ENCODE measurements at places on chromosomes 6 and 20.
A peak's percentile ranks its signal among the peaks of the same experiment; 100 is the strongest.

GRCh38 chr6:18277237-18278006 is 13.1 kb upstream of the DEK start:
- DNase-seq = no peak

GRCh38 chr20:63833776-63834490 is 2.9 kb upstream of the ZBTB46 start:
- DNase-seq = no peak

- DNase-seq = no peak
These were observed 96.4 kb downstream of the AIG1 start for GRCh38 chr6:143157131-143157530.

- DNase-seq = no peak
These were observed 103.4 kb downstream of the MAP3K4 start for GRCh38 chr6:161094955-161095354.

- no peak for DNase-seq
These were observed 23.0 kb downstream of the C6orf89 start for GRCh38 chr6:36908747-36909146.

DNA sequence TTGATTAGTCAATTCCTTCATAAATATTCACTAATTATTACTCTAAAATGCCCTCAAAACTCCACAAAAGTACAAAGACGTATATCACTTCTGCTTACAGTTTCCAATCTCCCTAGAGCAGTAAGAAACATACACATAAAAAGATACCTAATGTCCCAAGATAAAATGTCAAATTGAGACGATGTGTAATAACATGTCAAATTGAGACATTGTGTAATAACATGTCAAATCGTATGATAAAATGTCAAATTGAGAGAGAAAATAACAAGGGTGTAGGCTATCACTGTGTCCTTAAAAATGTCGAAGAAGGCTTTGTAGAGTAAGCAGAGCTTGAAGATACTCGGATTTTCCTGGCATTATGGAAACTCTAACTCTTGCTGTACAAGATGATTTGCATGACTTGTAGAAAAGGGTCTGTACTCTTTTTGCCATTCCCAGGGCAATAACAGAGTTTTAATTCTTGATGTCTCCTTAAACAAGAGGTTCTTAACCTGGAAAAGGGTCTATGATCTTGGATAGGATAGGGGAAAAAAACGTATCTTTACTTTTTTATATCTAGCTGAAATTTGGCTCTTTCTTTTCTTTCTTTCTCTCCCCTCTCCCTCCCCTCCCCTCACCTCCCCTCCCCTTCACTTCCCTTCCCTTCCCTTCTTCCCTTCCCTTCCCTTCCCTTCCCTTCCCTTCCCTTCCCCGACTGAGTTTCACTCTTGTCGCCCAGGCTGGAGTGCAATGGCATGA is 67.7 kb upstream of the ADGRG6 start:
- DNase-seq = no peak

DNA sequence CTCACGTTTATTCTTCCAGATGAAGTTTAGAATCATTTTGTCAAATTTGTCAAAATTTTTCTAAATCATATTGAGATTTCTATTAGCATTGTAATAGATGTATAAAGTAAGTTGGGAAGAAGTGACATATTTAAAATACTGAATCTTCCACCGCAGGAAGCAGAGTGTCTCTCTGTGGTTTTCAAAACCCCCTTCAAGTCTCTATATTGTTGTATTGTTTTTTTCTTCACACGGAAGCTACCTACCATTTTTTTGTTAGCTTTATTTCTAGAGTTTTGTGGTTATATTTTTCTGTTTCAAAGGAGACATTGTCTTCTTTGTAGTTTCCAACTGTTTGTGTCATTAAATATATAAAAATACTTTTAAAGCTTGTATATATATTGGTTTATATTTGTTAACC is 188.6 kb downstream of the ZDHHC14 start:
- no peak for DNase-seq

DNA sequence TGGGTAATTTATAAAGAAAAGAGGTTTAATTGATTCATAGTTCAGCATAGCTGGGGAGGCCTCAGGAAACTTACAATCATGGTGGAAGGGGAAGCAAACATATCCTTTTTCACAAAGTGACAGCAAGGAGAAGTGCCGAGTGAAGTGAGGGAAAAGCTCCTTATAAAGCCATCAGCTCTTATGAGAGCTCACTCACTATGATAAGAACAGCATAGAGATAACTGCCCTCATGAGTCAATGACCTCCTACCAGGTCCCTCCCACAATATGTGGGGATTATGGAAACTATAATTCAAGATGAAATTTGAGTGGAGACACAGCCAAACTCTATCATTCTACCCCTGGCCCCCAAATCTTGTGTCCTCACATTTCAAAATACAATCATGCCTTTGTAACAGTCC is 115.8 kb upstream of the LAMA2 start:
- DNase-seq = no peak

DNA sequence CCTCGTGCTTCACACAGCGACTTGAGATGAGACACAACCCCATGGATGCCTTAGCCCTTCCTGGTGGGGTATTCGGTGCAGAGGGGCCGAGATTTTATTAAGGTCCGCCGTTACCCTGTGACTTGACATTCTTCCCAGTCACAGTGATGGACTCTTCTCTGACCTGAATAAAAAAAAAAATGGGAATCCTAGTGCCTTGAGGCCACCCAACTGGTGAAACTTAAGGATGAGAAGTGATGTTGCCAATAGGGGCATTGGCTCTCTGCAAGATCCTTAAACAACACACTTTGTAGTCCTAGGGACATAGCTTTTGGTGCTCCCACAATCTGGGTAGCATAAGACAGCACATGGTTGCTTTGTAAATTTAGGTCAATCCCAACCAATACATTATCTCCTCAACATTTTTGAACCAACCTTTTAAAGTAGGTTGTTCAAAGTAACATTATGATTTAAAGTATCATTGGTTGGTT is 814 bp upstream of the ADNP start:
- no peak for DNase-seq

GRCh38 chr6:87241304-87241703 is 81.1 kb upstream of the SMIM8 start:
- no peak for DNase-seq

GRCh38 chr20:33773412-33774089 is 37.6 kb upstream of the CHMP4B start:
- no peak for DNase-seq

DNA sequence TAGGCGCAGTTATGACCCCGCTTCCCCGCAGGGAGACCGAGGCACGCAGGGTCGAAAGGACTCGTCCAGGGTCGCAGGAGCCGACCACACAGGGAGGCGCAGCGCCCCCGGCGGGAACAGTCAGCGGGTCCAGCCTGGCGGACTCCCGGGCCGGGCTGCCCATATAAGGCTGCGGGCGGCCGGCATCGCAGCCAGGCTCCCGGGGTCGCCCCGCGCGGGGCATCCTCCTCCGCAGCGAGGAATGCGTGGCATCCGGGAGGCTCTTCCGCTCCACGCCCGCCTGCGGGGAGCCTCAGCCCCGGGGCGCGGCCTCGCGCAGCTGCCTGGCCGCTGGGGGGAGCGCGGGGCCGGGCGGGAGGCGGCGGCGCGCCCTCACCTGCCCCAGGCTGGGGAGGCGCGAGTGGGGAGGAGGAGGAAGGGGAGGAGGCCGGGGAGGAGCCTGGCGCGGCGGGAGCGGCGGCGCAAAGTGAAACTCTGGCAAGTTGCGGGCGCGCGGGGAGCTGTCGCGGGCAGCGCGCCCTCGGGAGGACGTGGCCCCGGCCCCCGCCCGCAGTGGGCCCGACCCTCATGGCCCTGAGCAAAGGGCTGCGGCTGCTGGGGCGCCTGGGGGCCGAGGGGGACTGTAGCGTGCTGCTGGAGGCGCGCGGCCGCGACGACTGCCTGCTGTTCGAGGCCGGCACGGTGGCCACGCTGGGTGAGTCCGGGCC is at the start of gene SYNJ2:
Gene SYNJ2 (plus strand): TSS at position 469 of the 707 bp plus-strand sequence. CDS start 99 bp downstream, at position 568.
- peak; percentile 84 for DNase-seq

DNA sequence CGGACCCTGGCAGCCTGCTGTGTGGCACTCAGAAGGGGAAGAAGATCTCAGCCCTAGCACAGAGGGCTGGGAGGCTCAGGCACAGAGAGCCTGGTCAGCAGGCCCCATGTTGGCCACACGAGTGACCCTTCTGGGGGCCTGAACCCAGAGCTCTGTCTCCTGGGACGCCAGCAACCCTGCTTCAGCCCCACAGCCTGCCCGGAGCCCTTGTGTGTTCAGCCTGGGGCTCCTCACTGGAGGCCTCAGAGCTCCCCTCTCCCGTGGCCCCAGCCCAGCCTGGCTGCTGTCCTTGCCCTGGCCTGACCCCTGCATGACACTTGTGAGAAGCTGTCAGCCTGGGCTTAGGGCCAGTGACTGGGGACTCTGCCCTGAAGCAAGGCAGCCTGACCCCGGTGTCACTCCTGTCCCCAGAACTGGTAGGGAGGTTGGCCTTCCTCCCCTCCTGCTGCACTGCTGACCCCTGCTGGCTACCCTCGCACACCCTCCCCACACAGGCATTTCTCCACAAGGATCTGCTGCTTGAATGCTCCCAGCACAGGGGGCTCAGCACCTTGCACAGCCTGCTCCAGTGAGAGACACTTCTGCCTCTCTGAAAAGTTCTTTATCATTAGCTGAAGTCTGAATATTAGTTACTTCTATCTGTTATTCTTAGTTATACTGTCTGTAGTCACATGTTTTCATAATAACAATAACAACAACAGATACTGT is 15.4 kb upstream of the IP6K3 start:
- DNase-seq = peak; percentile 13

DNA sequence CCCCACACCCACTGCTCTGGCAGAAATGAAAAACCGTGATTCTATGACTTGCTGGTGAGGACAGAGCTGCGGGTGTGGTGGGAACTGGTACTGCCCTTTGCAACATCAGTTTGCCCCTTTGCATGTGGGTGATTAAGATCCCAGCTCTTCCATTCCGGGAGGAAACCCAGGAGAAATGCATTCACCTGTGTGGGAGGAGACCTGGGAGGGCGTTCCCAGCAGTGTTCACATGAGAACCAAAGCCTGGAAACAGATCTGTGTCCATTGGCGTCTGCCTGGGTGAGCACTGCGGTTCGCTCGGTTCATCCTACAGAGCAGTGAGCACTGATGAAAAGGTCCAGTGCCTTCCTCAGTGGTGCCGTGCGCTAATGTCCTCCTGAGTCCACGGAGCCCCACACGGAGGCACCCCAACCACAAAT is 89.7 kb downstream of the SMOC2 start:
- DNase-seq = no peak

DNA sequence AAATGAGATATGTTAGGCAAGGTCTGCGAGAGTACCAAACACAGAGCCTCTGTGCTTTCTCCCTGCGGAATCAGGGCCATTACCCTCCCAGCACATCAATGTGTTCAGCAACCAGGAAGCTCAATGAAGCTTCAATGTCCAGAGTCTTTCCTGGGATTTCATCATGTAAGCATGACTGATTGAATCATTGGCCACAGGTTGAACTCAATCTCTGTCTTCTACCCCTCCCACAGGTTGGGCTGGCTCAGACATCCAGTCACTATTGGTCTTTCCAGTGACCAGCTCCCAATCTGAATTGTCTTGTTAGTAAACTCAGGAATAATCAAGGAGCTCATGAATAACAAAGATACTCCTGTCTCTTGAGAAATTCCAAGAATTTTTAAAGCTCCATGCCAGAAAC is 2.7 kb upstream of the DTD1 start:
- no peak for DNase-seq

GRCh38 chr6:119442776-119443184 is 93.2 kb upstream of the MAN1A1 start:
- DNase-seq = no peak

- DNase-seq = no peak
These were observed 34.6 kb upstream of the RNF8 start for GRCh38 chr6:37319156-37319555.

GRCh38 chr20:16803965-16804792 is 56.0 kb downstream of the OTOR start:
- no peak for DNase-seq

DNA sequence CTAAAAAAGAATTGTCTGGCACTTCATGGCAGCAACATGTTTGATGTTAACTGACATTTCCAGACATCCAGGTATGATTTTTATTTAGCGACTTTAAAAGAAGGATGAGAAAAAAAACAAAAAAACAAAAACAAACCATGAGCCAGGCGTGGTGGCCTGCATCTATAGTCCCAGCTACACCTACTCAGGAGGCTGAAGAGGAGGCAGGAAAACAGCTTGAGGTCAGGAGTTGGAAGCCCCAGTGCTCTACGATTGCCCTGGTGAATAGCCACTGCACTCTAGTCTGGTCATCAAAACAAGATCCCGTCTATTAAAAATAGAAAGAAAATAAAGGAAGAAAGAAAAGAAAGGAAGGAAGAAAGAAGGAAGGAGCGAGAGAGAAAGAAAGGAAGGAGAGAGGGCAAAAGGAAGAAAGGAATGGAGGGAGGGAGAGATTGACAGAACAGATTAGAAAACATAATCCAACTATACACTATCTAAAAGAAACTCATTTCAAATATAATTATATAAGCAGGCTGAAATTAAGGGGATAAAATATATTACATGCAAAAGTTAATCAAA is 141.6 kb downstream of the TRIM27 start:
- DNase-seq = no peak

DNA sequence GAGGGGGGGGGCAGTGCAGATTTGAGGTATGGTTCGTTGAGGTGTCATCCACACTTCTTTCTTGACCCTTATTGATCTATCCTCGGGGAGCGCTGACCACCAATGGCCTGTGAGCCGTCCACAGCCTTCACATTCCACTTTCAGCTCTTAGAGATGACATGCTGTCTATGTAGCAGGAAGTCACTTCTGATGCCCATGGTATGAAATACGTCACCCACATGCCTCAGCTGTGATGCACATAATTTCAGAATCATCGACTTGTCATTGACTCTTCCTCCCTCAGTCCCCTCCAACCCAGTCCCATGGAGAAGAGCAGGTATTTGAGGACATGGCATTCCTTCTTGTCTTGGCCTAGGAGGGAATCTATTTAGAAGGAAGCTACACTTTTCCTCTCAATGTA is 4.7 kb upstream of the ADGRF5 start:
- no peak for DNase-seq

DNA sequence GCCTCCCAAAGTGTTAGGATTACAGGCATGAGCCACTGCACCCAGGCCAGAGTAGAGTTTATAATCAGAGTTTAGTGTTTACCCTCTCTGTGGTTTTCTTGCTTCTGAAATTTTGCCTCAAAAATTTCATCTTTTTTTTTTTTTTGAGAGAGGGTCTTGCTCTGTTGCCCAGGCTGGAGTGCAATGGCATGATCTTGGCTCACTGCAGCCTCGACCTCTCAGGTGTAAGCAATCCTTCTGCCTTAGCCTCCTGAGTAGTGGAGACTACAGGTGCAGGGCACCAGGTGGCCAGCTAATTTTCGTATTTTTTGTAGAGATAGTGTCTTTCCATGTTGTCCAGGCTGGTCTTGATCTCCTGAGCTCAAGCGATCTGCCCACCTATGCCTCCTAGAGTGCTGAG is 28.7 kb downstream of the TPX2 start:
- DNase-seq = no peak

GRCh38 chr20:1847780-1848179 is 47.4 kb upstream of the SIRPA start:
- DNase-seq = no peak

- no peak for DNase-seq
These were observed 77.6 kb downstream of the TPBG start for GRCh38 chr6:82441047-82441855.

DNA sequence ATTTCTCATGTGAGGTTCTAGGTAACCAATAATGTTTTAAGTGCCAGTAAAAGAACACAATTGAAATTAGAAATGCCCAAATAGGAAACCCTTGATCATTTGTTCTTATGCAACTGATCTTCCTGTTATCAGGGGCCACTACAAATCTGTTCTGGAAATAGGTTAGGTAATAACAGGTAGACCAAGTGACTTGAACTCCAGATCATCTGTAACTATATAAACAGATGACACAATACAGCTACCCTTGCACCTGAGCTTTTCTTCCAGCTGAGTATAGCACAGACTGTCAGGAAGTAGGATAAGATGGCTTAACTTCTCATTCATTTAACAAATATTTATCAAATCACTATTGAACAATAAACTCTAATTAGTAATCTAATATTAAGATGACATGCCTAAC is 52.5 kb downstream of the MAN1A1 start:
- no peak for DNase-seq

Data from stimulated activated CD4-positive, alpha-beta T cell treated with anti-CD3 and anti-CD28 coated beads, Interleukin-2, amount 100 ng/mL, for 4 hours (primary cell).